T-helper 22 cell (primary cell): ENCODE measurements at places on chromosomes 3 and 15.

- DNase-seq: no peak
These were observed 21.5 kb downstream of the CNOT10 start for GRCh38 chr3:32706348-32707025.

DNA sequence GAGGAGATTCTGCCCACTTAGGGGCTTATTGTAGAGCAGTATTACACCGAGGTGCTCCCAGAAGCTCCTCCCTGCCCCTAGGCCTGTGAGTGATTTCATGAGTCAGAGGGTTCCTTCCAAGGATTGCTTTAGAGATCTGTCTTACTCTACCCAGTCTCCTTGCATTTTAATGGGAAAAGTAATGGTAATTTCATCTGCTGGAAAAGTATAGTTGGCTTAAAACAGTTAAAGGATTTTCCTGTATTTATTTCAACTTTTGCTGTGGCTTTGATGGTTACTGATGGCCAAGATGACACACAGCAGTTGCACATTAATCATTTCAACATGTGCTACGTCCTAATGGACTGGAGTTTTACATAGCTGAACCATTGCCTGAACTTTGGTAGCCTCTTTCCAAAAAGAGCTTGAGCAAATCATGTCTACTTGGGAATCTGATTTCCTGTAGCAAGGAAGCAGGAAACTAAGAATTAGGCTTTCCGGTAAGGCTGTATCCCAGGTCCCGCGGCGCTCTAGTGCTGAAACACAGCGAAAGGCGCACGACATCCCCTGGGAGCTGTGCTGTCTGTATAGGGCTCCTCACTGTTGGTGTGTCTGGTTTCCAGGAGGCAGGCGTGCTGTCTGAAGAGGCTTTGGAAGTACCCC, 9.2 kb upstream of the PGPEP1L start:
- DNase-seq: no peak

GRCh38 chr3:48405971-48406370, 23.9 kb downstream of the PLXNB1 start:
- no peak for DNase-seq

DNA sequence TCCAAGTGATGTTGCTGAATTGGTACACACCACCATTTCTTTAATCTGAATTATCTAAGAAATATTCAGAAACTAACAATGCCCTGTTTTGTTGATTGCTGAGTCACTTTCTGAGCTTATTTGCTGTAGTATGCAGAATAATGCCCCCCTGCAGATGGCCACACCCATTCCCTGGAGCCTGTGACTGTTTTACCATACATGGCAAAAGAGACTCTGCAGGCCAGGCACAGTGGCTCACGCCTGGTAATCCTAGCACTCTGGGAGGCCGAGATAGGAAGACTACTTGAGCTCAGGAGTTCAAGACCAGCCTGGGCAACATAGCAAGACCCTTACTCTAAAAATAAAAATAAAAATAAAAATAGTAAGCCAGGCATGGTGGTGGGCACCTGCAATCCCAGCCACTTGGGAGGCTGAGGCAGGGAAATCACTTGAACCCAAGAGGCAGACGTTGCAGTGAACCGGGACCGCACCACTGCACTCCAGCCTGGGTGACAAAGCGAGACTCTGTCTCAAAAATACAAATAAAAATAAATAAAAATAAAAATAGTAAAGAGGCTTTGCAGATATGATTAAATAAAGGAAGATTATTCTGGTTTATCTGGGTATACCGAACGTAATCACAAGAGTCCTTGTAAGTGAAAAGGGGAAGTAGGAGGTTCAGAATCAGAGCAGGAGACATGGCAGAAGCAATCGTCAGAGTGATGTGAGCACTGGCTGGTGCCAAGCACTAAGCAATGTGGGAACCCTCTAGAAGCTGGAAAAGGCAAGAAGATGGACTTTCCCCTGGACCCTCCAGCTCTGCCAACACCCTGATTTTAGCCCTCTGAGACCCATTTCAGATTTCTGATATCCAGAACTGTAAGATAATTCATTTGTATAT, 19.0 kb downstream of the PCYT1A start:
- DNase-seq: no peak

- DNase-seq: no peak
These were observed 48.5 kb upstream of the SH3GL3 start for GRCh38 chr15:83398626-83399025.

DNA sequence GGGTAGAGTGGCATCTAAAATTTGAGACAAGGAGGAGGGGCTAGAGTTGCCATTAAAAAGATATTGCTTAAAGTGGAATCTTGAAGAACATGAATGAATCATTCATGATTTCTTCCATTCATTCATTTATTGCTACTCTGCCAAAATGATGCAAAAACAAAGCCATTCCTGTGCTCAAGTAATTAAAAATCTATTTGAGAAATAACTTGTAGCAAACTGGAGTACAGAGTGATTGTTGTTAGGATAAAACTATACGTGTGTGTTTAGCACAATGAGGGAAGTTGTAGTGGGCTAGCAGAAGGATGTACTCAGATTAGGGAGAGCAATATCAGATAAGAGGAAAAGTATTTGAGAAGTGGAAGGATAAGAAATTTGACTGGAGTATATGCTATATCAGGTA, 11.7 kb upstream of the CLDN1 start:
- DNase-seq: no peak

DNA sequence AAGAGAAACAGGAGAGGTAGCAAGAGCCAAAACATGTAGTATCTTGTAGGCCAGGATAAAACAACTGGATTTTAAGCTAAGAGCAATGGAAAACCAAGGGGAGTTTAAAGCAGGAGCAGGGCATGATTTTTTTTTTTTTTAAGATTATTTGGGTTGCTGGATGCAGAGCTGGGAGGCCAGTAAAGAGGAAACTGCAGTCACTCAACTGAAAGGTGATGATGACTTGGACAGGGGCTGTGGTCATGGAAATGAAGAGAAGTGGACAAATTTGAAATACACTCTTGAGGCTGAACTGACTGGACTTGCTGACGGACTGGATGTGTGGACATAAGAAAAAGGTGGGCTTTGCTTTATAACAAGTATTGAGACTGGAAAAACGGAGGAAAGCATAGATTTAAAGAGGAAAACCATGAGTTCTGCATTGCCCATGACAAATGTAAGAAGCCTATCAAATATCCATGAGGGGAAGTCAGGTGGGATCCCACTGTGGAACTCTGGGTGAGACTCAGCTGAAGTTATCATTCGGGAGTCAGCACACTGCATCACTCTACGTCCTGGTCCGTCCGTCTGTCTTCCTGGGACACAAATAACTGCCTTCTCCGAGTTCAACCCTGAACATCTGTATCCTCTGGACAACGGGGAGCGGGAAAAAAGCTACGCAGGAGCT, 688 bp downstream of the XPC start:
- no peak for DNase-seq

DNA sequence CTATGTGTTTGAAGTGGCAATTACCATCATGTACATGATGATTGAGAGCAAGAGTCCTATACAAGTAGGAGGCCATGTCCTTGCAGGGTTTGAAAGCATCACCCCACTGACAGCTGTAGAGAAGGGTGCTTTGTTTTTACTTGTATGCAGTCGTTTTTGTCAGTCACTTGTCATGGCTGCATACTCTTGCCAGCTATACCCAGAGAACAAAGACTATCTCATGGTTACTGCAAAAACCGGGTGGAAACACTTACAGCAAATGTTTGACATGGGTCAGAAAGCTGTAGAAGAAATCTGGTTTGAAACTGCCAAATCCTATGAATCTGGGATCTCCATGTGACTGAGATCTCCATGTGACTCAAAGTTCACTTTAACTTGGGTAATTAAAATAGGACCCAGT, 6.9 kb upstream of the PSMA4 start:
- no peak for DNase-seq

- no peak for DNase-seq
These were observed 101.0 kb downstream of the ATP10A start for GRCh38 chr15:25761971-25762662.

- no peak for DNase-seq
These were observed 27.1 kb downstream of the GOLGB1 start for GRCh38 chr3:121722411-121722810.

- DNase-seq: no peak
These were observed 96.1 kb downstream of the TFDP2 start for GRCh38 chr3:142053244-142053643.

GRCh38 chr3:31481697-31482096, 51.0 kb upstream of the STT3B start:
- no peak for DNase-seq

- no peak for DNase-seq
These were observed 52.9 kb downstream of the PGBD4 start for GRCh38 chr15:34154725-34155204.

DNA sequence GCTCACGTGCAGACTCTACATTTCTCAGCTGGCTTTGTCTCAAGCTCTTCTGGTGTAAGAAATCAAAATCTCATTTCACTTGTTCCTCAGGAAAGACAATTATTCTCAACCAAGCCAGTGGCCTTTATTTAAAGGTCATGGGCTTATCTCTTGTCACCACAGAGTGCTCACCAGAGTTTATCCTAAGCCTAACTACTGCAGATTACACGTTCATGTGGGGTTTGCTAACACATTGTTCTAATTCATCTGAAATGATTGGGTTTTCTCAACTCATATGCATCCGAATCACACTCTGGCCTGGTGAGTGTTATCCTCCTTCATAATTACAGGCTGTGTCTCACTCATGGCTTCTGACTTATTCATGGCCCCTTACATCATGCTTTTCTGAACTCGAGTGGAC, 83.3 kb upstream of the TSC22D2 start:
- no peak for DNase-seq

DNA sequence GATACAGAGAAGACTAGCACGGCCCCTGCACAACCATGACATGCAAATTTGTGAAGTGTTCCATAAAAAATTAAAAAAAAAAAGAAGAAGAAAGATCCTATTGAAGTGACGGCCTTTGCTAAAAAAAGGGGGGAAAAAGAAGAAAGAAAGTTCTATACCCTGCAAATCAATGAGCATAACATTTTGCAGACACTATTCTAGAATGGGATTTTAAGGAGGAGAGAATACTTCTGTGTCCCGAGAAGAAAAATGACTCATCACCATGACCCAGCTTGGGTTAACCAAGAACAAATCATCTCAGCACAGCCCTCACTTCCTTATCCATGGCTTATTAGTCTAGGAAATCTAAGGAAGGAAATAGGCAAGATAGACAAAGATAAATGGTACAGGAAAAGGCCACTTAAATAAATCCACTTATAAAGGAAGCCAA, 7.4 kb upstream of the SH3BP5 start:
- no peak for DNase-seq

DNA sequence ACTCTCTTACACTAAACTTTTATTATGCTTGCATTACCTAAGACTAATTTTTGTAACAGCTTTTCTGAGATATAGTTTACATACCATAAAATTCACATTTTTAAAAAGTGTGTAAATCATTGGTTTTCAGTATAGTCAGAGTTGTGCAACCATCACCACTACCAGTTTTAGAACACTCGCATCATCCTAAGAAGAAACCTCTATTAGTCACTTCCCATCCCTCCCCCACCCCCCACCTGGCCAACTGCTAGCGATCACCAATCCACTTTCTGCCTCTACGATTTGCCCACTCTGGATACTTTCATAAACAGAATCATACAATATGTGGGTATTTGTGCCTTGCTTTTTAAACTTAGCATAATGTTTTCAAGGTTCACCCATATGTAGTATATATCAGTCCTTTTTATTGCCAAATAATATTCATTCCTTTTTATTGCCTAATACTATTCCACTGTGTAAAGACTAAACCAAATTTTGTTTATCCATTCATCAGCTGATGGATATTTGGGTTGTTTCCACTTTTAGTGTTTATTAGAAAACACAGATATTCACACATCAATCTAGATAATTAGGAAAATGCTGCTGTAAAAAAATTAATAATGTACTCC, 23.0 kb downstream of the UBP1 start:
- no peak for DNase-seq

GRCh38 chr3:102936511-102937045, 501.8 kb downstream of the ZPLD1 start:
- no peak for DNase-seq

DNA sequence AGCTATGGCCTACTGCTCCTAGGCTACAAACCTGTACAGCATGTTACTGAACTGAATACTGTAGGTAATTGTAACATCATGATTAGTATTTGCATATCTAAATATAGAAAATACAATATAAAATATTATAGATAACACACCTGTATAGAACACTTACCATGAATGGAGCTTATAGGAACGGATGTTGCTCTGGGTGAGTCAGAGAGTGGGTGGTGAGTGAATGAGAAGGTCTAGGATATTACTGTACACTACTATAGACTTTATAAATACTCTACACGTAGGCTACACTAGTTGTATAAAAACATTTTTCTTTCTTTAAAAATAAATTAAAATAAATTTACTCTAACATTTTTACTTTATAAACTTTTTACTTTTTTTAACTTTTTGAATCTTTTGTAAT, 224.0 kb upstream of the CBLB start:
- DNase-seq: no peak

DNA sequence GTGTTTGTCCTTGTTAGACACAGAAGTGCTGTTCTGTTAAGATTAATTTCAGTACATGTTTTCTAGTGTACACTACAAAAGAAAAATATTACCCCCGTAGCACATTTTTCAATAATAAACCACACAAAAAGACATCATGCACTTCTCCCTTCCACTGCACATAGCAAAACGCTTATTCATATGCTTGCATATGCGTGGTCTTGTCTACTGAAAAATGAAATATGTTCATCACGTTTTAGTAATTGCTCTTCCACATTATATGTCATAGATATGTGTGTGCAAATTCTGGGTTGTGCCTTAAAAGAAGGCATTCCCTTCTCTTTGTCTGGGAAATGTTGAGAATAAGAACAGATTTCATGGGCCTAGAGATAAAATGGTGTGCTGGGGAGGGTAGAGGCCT, 353.9 kb downstream of the NSUN3 start:
- DNase-seq: no peak

DNA sequence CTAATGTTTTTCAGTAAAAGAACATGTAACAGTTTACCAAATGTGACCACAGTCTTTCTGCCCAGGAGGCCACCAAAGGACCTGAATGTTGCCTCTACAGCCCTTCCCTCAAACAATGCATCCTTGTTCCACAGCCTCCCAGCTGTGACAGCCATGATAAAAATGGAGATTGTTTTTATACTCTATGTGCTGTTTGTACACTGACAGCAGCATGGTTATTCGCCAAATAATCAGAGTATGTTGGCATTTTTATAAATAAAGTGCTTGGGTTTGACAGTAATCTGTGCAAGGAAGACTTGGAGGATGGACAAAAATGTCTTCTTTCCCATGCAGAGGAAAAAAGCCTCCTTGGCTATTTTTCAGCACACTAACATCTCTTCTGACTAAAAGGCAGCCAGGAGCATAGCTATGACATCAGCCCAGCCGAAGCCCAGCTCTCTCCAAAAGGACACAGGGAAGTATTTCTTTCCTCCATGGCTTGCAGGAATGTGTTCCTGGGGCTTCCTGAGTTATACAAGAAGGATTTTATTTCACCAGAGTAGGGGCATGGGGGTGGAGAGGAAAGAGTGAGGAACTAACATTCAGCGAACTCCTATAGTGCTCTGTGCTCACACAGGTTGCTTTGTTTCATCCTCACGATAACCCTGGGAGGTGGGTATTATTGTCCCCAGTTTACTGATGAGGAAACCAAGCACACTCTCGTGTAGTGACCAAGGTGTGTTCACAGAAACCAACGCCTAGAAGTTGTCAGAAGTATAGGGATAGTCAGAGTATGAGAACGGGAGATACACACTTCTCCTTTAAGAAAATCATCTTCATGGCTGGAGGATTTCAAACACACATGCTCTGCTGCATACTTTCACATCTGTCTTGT, 339.7 kb downstream of the MECOM start:
- no peak for DNase-seq
